ENCODE measurements at places on chromosomes 4 and X.
A peak's percentile ranks its signal among the peaks of the same experiment; 100 is the strongest.

- DNase-seq = no peak
These were observed 57.8 kb downstream of the SCFD2 start for GRCh38 chr4:53307819-53308780.

DNA sequence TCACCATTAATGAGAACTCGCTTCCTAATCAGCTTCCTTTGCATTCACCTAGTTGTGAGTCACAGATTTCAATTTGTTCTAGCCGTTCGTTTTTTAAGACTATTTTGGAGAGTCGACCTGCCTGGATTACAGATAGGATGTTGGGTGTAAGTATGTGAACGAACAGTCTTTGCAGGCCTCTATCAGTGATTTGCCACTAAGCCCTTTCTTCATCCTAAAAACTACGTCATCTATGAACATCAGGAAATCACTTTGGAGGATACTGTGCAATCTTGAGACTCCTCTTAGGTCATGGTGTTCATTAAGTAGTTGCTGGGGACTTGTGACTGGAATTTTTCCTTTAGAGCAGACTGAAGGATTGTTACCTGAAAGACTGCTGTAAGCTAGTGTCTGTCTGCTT lies 1.1 kb downstream of the POLA1 start:
- DNase-seq = no peak

DNA sequence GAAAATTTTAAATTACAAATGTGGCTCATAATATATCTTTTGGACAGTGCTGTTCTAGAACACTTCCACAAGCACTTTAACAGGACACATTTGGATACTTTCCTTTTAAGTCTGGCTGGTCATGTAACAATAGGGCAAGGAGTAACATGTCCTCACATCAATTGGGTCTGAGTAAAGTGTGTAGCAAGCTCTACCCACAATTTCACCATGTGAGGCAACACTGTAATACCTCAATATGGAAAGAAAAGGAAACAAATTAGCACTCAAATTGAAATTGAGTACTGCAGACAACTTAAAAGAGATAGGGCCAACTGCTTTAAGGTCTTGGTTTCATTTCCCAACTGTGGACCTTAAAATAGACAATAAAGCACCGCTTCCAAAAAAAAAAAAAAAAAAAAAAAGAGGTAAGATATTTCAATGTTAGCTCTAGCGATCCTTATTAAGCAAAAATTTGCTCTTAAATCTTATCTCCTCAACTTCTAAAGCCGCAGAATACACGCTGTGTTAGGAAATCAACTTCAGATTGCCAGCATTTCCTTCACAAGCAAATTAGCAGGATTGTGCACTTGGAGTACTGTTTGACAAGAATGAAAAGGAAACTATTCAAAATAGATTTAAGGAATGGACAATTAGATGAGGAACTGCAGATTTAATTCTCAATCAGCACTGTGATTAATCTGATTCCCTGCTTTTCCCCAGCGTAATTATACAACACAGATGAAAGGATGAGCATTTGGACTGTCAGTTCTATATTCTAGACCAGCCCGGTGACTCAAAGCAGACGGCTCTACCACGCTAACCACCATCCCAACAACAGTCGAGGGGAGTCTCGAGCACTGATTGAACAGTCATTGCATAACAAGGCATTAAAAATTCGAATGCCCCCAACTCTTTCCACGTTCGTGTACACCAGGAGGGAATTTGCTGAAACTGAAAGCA lies 1.6 kb downstream of the CASK start:
- peak; percentile 50 for DNase-seq

- no peak for DNase-seq
These were observed 31.4 kb downstream of the HOPX start for GRCh38 chr4:56649445-56650261.

- peak; percentile 29 for DNase-seq
These were observed 595 bp downstream of the KLHL34 start for GRCh38 chrX:21657318-21658151.

DNA sequence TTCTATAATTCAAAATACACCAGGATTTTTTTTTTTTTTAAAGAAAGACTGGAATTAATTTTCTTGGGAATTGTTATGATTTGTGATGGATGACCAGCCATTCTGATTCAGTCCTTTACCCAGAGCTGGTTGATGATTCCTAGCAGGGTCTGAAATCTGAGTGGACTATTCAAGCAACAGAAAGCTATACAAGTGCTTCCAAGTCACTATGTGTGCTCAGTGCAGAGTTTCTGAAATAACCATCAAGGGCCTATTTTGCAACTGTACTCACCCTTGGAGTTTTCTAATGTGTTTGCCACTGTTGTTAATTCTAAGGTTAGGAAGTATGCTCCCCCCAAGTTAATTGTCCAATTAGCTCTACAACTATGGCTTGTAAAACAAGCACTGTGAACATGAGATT lies 137.7 kb upstream of the RAPGEF2 start:
- DNase-seq = no peak

DNA sequence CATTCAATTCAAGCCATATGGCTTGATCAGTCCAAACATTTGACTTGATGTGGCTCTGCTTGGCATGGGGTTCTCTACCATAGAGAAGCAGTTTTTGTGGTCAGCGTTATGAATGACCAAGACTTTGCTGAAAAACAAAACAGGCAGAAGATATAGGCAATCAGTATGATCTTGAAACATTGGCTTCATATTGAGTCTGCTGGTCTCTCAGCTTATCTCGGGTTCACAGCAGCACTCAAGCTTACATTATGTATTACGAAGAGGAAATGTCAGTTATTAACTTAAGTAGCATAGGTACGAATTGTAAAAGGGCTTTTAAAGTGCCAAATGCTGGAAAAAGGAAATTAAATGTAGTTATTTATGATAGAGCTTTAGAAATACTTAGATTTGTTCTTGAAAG lies 99.0 kb downstream of the AFF2 start:
- DNase-seq = no peak

- DNase-seq = no peak
These were observed 211.7 kb downstream of the SLC4A4 start for GRCh38 chr4:71550220-71551165.

DNA sequence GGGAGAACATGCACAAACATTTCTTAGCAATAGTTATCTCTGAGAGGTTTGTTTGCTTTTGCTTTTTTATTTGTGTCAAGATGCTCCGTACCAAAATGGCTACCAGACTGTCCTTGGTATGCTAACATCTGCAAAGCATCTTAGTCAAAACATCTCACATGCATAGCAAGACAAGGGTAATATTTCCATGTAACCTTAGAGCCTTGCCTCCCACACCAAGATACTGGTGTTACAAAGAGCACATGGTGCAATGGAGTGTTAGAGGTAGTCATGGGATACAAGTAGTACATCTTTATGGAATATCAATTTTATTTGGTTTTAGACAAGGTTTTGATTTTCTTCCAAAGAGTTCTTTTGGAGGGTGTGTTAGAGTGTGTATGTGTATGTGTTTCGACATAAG lies 109.7 kb downstream of the NR3C2 start:
- DNase-seq = no peak

DNA sequence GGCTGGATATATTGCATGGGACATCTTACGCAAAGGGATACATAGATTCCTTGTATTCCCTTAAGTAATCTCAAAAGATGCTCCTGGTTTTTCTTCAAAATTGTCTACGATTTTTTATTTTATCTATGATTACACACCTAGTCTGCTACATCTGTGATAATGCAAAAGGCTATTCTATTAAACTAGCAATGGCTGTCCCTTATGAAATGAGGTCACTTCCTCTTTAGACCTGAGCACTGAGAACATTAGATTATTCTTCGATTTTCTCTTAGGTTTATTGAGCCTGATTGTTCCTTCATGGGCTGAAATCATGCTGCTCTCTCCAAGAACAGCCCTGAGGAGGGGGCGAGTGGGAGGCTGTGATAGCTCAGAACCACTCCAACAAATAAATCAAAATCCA lies 126.8 kb upstream of the ENPP6 start:
- DNase-seq = no peak

- no peak for DNase-seq
These were observed 144.9 kb downstream of the SPANXA1 start for GRCh38 chrX:141439651-141440050.

- no peak for DNase-seq
These were observed 3.6 kb downstream of the SASH3 start for GRCh38 chrX:129783291-129783713.

GRCh38 chr4:24965627-24966026 lies 52.8 kb upstream of the CCDC149 start:
- no peak for DNase-seq
